ENCODE measurements at places on chromosomes 6 and 20. TPM values are rescaled to one million over a fixed set of nuclear protein-coding genes. Genes with fewer than 3 reads are reported as not detected.

LPA gene
- total RNA-seq, result not detected

ADGB gene
- not detected for total RNA-seq

GJA1 gene
- total RNA-seq, result 120 TPM

KCNK5 gene
- total RNA-seq, result not detected

TULP1 gene
- total RNA-seq, result 0.17 TPM

UBE2C gene
- total RNA-seq, result 3.0 TPM

TRIM31 gene
- total RNA-seq, result not detected

DOK5 gene
- total RNA-seq, result 27.5 TPM

PPP1R3G gene
- 3.3 TPM for total RNA-seq

TRAPPC3L gene
- 0.15 TPM for total RNA-seq

RIMS1 gene
- total RNA-seq, result under 0.01 TPM

SOX12 gene
- total RNA-seq, result 9.5 TPM

F13A1 gene
- not detected for total RNA-seq

GDAP1L1 gene
- total RNA-seq, result not detected

COL9A1 gene
- not detected for total RNA-seq

ADIG gene
- not detected for total RNA-seq

DLL1 gene
- total RNA-seq, result 0.15 TPM

MACROD2 gene
- 0.50 TPM for total RNA-seq

TLDC2 gene
- 0.15 TPM for total RNA-seq

TGM3 gene
- under 0.01 TPM for total RNA-seq

TBP gene
- 11.2 TPM for total RNA-seq

NRSN1 gene
- not detected for total RNA-seq

SLC17A3 gene
- not detected for total RNA-seq

CAP2 gene
- 3.6 TPM for total RNA-seq

SAMD5 gene
- 2.6 TPM for total RNA-seq

FKBP5 gene
- total RNA-seq, result 6.1 TPM

ENPP5 gene
- total RNA-seq, result 0.17 TPM

UCKL1 gene
- 22.7 TPM for total RNA-seq

FOXC1 gene
- 7.6 TPM for total RNA-seq

All from smooth muscle cell of trachea (primary cell).